IMR-90 (cell line): ENCODE measurements at places on chromosomes 12 and 14. TPM values are rescaled to one million over a fixed set of nuclear protein-coding genes. Genes with fewer than 3 reads are reported as not detected.

TRIM9 gene
- total RNA-seq = under 0.01 TPM in 2 replicates

KRT5 gene
- total RNA-seq = not detected in 2 replicates

STYK1 gene
- total RNA-seq = 0.72 and 1.1 TPM in 2 replicates

SERPINA3 gene
- total RNA-seq = under 0.01 and 0.36 TPM in 2 replicates

DTX1 gene
- total RNA-seq = not detected in 2 replicates
